ENCODE measurements at places on chromosomes 6 and 20. TPM values are rescaled to one million over a fixed set of nuclear protein-coding genes. Genes with fewer than 3 reads are reported as not detected.
A peak's percentile ranks its signal among the peaks of the same experiment; 100 is the strongest.

Gene ARMC12
- 0.90 TPM for total RNA-seq

Gene SNRPB2
- 91.9 TPM for total RNA-seq

Gene APCDD1L
- 10.9 TPM for total RNA-seq

Gene ALDH8A1
- not detected for total RNA-seq

Gene C20orf173
- total RNA-seq = not detected

DNA sequence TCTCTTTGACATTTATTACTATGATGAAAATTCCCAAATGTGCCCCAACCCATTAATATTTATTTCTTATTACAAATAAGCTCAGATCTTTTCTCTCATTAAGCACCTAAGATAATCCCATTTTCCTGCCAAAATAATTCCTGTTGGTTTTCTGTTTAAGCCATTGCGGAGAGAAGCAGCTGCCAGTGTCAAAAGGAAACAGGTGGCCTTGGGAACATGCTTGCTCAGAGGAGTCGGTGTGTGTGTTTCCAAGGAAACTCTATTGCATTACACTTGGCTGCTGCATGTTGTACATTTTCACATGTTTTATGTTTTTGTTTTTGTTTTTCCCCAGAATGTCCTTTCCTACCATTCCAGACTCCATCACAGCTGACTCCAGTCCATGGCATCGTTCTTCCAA, 56.4 kb downstream of the CD24 start:
- no peak overlapping the region for H3K4me3 ChIP-seq
- H3K27ac ChIP-seq = no peak overlapping the region
- no peaks in the 10 kb centered on the region for H3K27me3 ChIP-seq
- DNase-seq = no peak

GRCh38 chr6:64736421-64736950, 970.5 kb downstream of the EYS start:
- no peaks in the 10 kb centered on the region for H3K27me3 ChIP-seq
- no peak overlapping the region for H3K4me3 ChIP-seq
- H3K4me1 ChIP-seq = no peaks in the 10 kb centered on the region
- H3K27ac ChIP-seq = no peak overlapping the region

- H3K36me3 ChIP-seq = no peaks in the 10 kb centered on the region
- no peaks in the 10 kb centered on the region for H3K4me1 ChIP-seq
- no peak for DNase-seq
- H3K27me3 ChIP-seq = no peaks in the 10 kb centered on the region
- no peak overlapping the region for H3K27ac ChIP-seq
Observed at GRCh38 chr6:74872754-74873476, 332.9 kb downstream of the COL12A1 start.

DNA sequence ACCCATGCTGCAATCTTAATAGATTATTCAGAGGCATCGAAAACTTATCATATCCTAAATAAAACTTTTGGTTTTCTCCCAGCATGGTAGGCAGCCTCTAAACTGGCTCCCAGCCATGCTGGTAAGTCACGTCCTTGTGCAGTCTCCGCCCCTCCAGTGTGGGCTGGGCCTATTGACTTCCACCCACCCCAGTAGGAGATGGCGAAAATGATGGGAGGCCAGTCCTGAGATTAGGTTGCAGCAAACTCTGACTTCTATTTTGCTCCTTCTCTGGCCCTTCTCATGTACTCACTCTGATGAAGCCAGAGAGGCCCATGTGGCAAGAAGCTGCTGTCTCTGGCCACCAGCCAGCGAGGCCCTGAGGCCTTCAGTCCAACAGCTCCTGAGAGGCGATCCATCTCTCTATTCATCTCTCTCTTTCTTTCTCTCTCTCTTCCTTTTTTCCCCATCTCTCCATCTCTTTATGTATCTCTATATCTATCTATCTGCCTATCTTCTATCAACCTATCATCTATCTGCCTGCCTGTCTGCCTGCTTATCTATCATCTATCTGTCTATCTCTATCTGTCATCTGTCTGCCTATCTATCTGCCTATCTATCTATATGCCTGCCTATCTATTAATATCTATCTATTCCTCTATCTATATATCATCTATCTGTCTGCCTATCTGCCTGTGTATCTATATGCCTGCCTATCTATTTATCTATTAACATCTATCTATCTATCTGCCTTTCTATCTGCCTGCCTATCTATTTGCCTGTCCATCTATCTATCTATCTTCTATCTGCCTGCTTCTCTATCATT, 52.7 kb upstream of the STX16 start:
- H3K27me3 ChIP-seq = no peaks in the 10 kb centered on the region
- H3K4me1 ChIP-seq = no peaks in the 10 kb centered on the region
- H3K4me3 ChIP-seq = no peak overlapping the region
- H3K27ac ChIP-seq = no peak overlapping the region

- DNase-seq = peak; percentile 50
- peak overlapping the region; percentile 49 for H3K4me3 ChIP-seq
- peaks cover 100% of the 10 kb centered on the region for H3K27me3 ChIP-seq
- H3K4me1 ChIP-seq = peaks cover 74% of the 10 kb centered on the region
- H3K27ac ChIP-seq = no peak overlapping the region
Observed at GRCh38 chr6:10383331-10384090, 31.4 kb downstream of the TFAP2A start.

- H3K36me3 ChIP-seq = peaks cover 80% of the 10 kb centered on the region
- no peak for DNase-seq
- no peaks in the 10 kb centered on the region for H3K4me1 ChIP-seq
- H3K27me3 ChIP-seq = no peaks in the 10 kb centered on the region
- no peak overlapping the region for H3K4me3 ChIP-seq
Observed at GRCh38 chr6:7401075-7401474, 11.5 kb downstream of the RIOK1 start.

DNA sequence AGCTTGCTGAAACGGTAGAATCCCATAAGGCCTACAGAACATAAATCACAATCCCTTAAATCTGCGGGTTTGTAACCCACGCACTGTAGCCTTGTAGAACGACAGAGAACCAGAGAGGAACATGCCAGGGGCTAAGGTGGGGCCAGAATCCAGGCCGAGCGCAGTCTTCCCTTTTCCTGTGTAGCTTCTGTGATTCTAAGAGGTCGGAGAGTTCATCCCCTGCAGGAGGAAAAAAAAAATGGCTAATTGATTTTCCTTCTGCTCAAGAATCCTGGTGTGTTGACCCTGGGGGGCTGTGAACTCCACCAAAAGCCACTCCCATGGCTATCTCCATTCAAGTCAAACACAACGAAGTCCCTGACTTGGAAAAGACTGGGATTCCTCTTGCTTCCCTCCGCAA, 96.3 kb downstream of the SPTLC3 start:
- no peaks in the 10 kb centered on the region for H3K36me3 ChIP-seq
- H3K27me3 ChIP-seq = no peaks in the 10 kb centered on the region
- 0 out of 2 replicates have a peak, but pooled peaks cover 3% of the 10 kb centered on the region for H3K4me1 ChIP-seq
- H3K4me3 ChIP-seq = no peak overlapping the region

- no peaks in the 10 kb centered on the region for H3K4me1 ChIP-seq
- DNase-seq = no peak
- no peaks in the 10 kb centered on the region for H3K36me3 ChIP-seq
- H3K4me3 ChIP-seq = no peak overlapping the region
Observed at GRCh38 chr20:3541887-3542721, 71.3 kb downstream of the ATRN start.

- no peak for DNase-seq
- peaks cover 15% of the 10 kb centered on the region for H3K4me1 ChIP-seq
- no peak overlapping the region for H3K27ac ChIP-seq
- no peak overlapping the region for H3K4me3 ChIP-seq
Observed at GRCh38 chr20:57031867-57032355, 234.5 kb downstream of the BMP7 start.

DNA sequence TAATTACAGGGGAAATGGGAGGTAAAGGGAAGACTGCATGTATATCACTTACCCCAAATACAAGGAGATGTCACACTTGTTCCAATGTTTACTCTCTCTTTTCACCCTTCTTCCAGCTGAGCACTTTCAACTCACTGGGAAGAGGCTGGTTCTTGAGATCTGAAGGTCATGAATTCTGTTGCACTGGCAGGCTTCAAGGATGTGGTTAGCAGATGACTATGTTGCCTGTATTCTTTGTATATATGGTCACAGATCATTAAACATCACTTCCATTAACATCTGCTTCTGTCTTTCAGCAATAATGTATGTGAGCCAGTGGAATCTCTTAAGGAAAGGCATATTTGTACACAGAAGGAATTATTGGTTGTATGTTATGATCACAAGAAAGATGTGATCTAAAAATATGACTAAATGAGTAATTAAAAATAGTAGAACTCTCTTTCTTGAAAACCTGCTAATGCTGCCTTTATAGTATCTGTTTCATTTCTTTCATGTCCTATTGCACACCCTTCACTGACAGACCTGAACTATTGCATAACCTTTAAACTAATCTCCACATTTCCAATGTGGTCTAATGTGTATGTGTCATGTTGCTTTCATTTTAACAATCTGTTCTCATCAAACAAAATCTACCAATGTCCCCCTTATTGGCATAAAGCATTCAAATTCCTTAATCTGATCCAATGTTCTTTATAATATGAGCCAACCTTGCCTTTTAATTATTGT, 131.4 kb upstream of the EPHA7 start:
- no peaks in the 10 kb centered on the region for H3K27me3 ChIP-seq
- H3K4me1 ChIP-seq = no peaks in the 10 kb centered on the region
- H3K36me3 ChIP-seq = no peaks in the 10 kb centered on the region
- no peak overlapping the region for H3K27ac ChIP-seq

- DNase-seq = no peak
- no peak overlapping the region for H3K27ac ChIP-seq
- H3K4me1 ChIP-seq = no peaks in the 10 kb centered on the region
- no peaks in the 10 kb centered on the region for H3K36me3 ChIP-seq
- H3K27me3 ChIP-seq = no peaks in the 10 kb centered on the region
Observed at GRCh38 chr6:741410-742339, 48.7 kb upstream of the EXOC2 start.

DNA sequence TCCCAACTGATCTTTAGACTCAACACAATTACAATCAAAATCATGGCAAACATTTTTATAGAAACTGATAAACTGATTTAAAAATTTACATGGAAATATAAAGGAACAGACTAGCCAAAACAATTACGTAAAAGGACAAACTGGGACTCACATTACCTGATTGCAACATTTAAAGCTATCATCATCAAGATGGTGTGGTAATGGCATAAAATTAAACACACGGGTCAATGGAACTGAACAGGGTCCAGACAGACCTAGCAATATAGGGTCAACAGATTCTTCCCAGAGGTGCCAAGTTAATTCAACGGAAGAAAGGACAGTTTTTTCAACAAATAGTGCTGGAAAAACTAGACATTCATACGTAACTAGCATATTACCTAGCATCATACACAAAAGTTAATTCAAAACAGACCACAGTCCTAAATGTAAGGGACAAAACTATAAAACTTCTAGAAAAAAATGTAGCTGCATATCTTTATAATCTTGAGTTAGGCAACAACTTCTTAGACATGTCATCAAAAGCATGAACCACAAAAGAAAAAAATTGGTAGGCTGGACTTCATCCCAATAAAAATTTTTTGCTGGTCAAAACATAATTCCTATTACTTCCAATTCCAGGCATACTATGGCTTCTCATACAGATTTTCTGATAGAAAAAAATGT, 147.4 kb upstream of the BEND6 start:
- no peaks in the 10 kb centered on the region for H3K27me3 ChIP-seq
- H3K4me1 ChIP-seq = peaks cover 51% of the 10 kb centered on the region
- H3K4me3 ChIP-seq = no peak overlapping the region
- H3K36me3 ChIP-seq = no peaks in the 10 kb centered on the region
- H3K27ac ChIP-seq = peak overlapping the region; percentile 33

GRCh38 chr20:9989066-9989724, 45.6 kb upstream of the ANKEF1 start:
- DNase-seq = no peak
- H3K4me1 ChIP-seq = no peaks in the 10 kb centered on the region
- H3K27ac ChIP-seq = no peak overlapping the region
- no peaks in the 10 kb centered on the region for H3K27me3 ChIP-seq

GRCh38 chr20:13296070-13296469, 75.0 kb downstream of the ISM1 start:
- H3K27me3 ChIP-seq = no peaks in the 10 kb centered on the region
- no peak for DNase-seq
- H3K27ac ChIP-seq = no peak overlapping the region
- no peak overlapping the region for H3K4me3 ChIP-seq

GRCh38 chr6:21141616-21142303, 451.8 kb upstream of the SOX4 start:
- no peak overlapping the region for H3K27ac ChIP-seq
- peaks cover 15% of the 10 kb centered on the region for H3K4me1 ChIP-seq
- H3K4me3 ChIP-seq = no peak overlapping the region
- no peaks in the 10 kb centered on the region for H3K36me3 ChIP-seq
- no peak for DNase-seq
- no peaks in the 10 kb centered on the region for H3K27me3 ChIP-seq

DNA sequence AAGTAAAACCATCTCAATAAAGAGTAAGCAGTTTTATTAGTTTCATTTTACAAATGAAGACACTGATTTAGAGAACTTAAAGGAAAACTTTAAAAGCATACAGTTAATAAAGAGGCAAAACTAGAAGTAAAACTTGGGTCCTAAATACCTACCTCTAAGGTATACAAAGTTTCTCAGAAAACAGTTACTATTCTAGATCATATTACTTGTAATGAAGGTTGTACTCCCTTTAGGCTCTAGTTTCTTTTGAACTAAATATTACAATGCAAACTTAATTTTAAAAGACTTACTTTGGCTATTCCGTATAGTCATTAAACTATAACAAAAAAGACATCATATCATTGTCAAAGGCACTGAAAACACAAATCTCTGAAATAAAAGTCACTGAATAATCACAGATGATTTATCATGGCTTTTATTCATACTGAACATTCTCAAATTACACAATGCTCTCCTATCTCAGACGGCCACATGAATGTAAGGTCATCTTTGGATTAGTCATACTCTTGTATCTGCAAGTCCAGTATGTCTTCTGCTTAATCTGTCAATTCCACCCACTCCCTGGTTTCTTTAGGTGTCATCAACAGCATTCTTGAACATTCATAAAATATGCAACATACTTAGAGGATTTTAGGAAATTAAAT, 361.6 kb upstream of the RUNX2 start:
- H3K36me3 ChIP-seq = no peaks in the 10 kb centered on the region
- no peaks in the 10 kb centered on the region for H3K27me3 ChIP-seq
- H3K4me3 ChIP-seq = no peak overlapping the region
- no peak for DNase-seq
- no peak overlapping the region for H3K27ac ChIP-seq

DNA sequence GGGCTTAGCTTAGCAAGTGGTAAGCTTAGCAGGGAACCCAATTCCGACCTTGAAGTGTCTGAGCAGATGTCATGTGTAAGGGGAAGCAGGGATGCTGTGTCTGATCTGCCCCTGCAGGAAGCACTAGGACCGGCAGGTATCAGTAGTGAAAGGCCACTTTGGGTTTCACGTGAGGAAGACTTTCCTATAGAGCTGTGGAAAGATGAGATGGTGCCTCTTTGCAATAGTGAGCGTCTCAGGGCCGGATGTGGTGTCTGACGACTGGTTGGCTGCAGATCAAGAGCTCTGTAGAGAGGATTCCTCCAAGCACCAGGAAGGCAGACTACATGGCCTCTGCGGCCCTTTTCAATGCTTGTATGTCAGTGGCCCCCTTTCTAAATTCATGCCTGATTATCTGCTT, 98.3 kb downstream of the TIAM2 start:
- no peaks in the 10 kb centered on the region for H3K36me3 ChIP-seq
- no peaks in the 10 kb centered on the region for H3K27me3 ChIP-seq
- H3K4me1 ChIP-seq = no peaks in the 10 kb centered on the region
- peak; percentile 37 for DNase-seq
- H3K4me3 ChIP-seq = no peak overlapping the region
- no peak overlapping the region for H3K27ac ChIP-seq
